HT1080 (cell line): ENCODE measurements at places on chromosomes 13 and 19. TPM values are rescaled to one million over a fixed set of nuclear protein-coding genes. Genes with fewer than 3 reads are reported as not detected.

DNA sequence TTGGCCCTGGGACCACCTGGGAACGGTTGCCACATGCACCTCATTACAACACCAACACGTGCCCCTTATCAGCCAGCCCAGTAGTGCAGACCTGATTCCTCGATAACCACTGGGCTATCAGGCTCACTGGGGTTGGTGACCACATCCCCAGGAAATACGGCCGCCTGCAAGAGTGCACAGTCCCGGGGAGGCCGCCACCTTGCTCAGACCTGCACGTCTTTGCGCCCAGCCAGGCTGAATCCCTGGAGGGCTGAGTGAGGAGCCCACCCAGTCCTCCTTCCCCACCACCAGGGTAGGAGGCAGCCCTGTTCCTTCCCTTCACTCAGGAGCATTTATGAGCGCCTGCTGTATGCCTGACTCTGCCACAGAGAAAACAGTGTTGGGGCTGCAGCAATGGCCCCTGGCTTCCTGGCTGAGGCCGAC lies 67.8 kb downstream of the CEBPG start:
- no peak for DNase-seq

GRCh38 chr13:28313579-28313978 lies 175.2 kb downstream of the PAN3 start:
- DNase-seq, result peak; percentile 10

The MYDGF gene
- total RNA-seq, result 76.3 and 76.6 TPM in 2 replicates

GRCh38 chr19:17020385-17020784 lies 6.2 kb downstream of the CPAMD8 start:
- DNase-seq, result no peak

The ZNF835 gene
- total RNA-seq, result 0.05 and 0.30 TPM in 2 replicates

The ZNF569 gene
- total RNA-seq, result 3.2 and 6.6 TPM in 2 replicates

DNA sequence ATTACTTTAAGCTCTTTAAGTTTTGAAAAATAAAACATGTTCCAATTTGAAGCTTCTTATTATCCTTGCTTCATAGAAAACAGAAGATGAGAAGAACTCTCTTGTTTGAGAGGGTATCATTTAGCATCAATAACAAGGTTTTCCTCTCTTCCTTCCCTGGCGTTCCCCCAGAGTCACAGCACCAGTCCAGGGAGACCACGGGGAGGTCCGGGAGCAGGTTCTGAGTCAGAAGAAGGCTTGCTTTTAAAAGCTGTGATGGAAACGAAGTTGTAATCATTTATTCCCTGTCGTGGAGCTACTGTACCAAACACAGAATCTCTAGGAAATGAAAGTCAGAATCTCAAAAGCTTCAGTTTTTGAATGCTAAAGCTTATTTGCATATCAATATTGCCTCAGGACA lies 174.0 kb upstream of the LSM14A start:
- no peak for DNase-seq

DNA sequence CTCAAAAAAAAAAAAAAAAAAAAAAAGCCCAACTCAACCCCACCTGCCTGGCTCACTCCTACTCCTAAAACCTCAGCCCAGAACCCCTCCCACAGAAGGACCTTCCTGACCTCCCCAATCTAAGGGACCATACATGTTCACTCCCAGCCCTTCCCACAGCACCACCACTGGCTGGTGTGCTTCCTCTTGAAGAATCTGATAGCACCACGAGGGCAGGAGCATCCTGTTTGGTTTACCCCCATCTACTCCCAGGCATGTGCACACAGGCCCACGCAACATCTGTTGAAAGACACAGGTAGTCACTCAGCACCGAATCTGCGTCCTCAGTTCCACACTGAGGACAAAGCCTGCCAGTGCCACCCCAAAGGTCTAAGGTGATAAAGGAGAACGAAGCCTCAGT lies 8.2 kb downstream of the LATS2 start:
- no peak for DNase-seq

The HTR2A gene
- not detected in 2 replicates for total RNA-seq

GRCh38 chr13:48188131-48188530 lies 44.9 kb upstream of the ITM2B start:
- DNase-seq, result no peak

DNA sequence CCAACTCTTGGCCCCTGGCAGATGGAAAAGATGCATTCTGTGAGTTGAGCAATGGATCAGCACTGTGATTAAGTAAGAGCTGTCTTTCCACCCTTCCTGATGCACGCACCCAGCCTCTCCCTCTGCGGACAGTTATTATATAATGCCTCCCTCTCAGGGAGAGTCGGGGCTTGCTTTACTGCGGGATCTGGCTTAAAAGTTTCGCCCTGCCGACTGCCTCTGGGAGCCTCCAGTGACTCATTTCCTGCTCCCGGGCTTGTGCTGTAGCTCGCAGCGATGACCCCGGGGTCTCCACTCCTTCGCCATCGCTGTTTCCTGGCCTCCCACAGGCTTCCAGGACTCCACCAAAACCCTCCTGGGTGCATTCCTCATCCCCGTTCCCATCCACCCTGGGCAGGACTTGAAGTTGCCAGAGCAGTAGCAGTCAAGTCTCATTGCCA lies 107.4 kb upstream of the SLC7A1 start:
- peak; percentile 95 for DNase-seq

GRCh38 chr19:19619181-19619848 lies 828 bp upstream of the PBX4 start:
- DNase-seq, result no peak

The SIGLEC10 gene
- total RNA-seq, result not detected in 2 replicates

- DNase-seq, result no peak
Measured at GRCh38 chr19:56150358-56150757, 9.3 kb downstream of the ZNF444 start.

The COL4A2 gene
- total RNA-seq, result 219 and 244 TPM in 2 replicates

DNA sequence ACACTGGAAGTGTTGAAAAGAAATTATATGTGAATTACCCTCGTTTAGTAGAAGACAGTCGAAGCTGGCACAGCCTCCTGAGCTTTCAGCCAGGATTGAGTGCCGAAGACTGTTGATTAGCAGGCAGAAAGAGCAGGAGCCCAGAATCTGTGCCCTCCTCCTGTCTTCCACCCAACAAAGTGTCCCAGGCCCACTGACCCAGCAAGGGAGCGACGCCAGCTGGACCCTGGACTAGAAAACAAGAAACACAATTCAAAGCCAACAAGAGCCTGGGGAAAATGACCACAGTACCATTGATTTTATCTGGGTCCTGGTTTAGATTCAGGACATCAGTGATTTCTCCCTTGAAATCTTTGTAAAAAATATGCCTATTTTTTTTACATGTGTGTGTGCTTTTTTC lies 120.7 kb downstream of the RXFP2 start:
- DNase-seq, result no peak

DNA sequence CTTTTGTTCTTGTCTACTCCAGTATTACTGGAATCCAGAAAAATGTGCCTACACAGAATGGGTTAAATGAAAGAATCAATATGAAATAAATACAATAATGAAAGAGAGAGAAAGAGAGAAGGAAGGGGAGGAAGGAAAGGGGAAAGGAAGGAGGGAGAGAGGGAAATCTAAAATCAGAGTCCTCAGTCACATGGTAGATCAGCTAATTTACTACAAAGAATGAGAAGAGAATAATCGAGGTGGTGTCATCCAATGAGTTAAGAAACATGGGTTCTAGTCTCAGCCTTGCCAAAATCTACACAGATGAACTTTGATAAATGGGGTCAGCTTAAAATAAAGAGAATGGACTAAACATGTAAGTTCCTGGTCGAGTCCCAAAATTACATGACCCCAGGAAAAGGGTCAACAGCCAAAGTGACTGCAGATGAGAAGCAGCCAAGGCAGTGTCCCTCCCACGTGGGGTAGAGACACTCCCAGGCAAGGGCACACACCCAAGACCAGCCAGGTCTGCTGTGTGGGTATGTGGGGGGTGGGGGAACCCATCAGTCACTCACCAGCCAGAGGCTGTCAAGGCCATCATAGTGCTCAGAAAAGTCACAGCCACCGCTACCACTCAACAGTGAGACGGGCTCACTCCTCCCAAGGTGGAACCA lies 103.6 kb downstream of the STK24 start:
- no peak for DNase-seq

The HRC gene
- not detected in 2 replicates for total RNA-seq

GRCh38 chr19:51430221-51430620 lies 12.8 kb upstream of the SIGLEC10 start:
- no peak for DNase-seq

DNA sequence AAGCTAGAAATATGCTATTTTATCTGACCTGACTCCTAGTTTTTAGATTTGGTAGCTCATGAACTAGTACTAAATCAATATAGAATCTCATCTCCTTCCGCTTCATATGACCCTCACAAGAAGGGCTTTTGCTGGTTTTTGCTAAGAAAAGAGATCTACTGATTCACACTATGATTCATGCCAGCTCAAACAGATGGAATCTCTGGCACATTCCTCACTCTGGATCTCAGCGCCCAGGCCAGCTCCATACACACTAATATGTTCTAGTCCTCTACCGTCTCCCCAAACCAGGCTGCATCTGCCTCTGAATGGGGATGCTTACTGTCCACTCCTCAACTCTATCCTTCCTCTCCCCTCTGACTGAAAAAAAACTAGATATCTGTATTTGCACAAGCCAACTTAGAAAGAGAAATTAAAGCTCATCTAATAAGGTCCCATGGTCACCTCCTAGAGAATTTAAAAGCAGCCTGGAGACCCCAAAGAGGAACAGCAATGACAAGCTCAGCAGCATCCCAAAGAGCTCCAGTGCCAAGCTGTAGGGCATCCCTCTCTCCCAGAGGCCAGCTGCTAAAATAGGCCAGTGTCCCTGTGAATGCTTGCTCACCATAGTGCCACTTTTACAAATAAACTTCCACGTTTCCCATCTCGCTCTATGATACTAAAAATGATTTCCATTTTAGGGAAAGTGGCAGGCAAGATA lies 74.9 kb downstream of the LHFPL6 start:
- DNase-seq, result peak; percentile 96

- no peak for DNase-seq
Measured at GRCh38 chr19:23913931-23914330, 755 bp upstream of the ZNF726 start.

- no peak for DNase-seq
Measured at GRCh38 chr13:67318860-67319259, 88.7 kb upstream of the PCDH9 start.

DNA sequence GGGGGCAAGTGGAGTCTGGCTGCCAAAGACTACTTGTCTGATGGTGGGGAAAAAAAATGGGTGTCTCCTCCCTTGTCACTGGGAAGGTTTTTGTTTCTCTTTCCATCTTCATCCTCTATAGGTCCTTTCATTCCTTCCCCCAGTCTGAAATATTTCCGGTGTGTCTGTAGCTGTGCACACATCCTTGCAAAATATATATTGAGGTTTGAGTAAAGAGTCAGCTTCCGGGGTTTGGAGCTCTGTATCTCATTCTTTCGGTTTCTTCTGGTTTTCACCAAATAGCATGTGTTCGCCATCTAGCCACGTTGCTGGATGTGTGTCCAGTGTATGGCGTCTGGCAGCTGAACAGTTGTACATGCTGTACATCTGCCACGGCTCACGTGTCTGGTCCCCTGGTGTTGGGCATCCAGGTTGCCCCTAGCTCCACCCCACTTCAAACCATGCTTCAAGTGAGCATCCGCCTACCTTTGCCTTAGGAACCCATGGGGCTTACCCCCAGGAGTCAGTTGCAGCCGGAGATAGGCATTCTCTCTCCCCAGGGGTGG lies 142.2 kb downstream of the SIPA1L3 start:
- peak; percentile 91 for DNase-seq

DNA sequence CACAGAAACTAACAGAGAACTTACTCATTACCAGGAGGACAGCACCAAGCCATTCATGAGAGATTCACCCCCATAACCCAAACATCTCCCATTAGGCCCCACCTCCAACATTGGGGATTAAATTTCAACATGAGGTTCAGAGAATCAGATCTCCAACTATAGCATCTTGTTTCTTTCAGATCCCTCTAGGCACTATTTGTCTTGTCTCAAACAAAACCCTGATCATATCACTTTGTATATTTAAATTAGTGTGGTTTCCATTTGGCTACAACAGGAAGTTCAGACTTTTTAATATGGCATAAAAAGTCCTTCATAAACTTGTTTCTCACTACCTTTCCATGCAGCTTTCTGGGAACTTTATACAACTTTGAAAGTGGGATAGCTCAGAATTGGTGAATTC lies 699.0 kb upstream of the MIR17HG start:
- DNase-seq, result no peak

The SLITRK6 gene
- total RNA-seq, result 0.10 and 0.84 TPM in 2 replicates

GRCh38 chr19:28074773-28075172 lies 1138.2 kb downstream of the UQCRFS1 start:
- no peak for DNase-seq

DNA sequence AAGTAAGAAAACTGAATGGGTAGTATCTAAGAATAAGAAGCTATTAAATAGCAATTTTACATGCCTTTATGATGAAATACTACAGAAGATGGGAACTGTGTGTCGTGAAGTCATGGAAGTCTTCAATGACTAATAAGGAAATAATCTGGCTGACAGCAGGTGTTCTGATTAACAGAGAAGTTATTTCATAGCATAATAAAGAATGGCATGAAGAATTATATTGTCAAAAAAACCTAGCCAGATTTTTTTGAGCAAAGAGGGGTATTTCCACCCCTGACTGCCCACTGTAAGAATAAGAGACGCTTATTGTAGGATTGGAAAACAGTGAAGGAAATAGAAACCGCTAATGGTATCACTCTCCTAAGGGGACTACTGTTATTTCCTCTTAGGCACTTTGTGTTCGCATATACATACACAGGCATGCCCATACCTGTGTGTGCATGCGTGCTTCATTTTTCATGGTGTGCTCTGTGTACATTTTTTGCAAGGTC lies 318.8 kb downstream of the SHISA2 start:
- peak; percentile 89 for DNase-seq

The PSG6 gene
- total RNA-seq, result not detected in 2 replicates

DNA sequence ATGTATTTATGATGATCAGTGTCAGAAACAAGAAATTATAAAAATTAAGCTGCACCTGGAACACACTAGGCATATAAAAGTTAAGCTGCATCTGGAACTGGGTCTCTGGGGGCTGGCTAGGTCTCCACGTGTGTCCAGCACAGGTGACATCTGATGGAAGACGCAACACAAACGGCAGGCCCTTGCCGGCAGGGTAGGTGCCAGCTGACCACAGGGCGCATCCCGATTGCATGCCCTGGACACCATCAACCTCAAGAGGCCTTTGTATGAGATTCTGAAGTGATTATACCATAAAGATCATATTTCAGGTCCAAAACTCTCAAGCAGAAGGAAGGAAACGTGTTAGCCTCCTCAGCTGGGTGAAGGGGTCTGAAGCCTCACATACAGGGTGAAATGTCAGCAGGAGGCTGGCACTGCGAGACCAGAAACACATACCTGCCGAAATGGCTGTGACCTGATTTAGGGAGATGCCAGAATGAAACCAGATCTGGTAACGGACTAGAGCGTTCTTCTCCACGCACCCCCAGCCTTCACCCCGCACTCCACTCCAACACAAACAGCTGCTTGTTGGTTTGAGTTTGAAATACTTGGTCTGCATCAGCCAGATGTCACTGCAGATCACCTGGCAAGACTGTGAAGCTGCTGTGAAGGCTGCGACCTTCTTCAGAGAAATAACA lies 37.3 kb downstream of the COL4A1 start:
- no peak for DNase-seq
